ENCODE measurements at places on chromosomes 12 and 14.

DNA sequence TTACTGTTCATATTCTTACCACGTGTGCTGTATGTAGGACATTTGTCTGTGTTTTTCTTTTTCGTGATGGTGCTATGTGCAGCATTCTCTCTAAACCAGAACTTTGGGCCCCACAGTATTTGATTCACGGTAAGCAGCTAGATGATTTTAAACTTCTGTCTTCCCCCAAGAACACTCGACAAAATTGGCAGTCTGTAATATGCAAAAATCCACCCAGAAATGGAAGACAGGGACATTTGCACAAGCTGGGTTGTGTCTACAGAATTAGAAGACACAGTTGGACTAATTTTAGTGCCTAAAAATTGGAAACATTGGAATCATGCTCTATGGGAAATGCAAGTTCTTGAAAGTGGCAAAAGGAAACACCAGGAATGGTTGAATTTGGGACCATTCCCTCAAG lies 24.1 kb upstream of the MED13L start:
- DNase-seq, result no peak

DNA sequence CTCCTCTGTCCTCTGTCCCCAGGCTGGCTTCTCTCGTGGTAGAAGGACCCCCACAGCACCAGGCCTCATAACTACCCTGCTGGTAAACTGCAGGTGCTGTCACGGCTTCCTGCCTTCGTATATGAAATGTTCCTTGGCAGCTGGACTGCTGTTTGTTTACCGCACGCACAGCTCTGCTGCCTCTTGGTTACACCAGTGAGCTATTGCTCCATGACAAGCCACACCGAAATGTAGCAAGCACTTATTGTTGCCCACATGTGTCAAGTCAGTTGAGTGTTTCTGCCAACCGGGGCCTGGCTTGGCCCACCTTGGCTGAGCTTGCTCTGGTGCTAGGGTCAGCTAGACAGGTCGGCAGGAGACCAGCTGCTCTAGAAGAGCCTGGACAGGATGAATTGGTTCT lies 21.7 kb upstream of the TCL1B start:
- no peak for DNase-seq

GRCh38 chr14:79101388-79101787 lies 931.2 kb downstream of the NRXN3 start:
- DNase-seq, result no peak

GRCh38 chr12:131054345-131055092 lies 100.8 kb downstream of the ADGRD1 start:
- DNase-seq, result no peak

DNA sequence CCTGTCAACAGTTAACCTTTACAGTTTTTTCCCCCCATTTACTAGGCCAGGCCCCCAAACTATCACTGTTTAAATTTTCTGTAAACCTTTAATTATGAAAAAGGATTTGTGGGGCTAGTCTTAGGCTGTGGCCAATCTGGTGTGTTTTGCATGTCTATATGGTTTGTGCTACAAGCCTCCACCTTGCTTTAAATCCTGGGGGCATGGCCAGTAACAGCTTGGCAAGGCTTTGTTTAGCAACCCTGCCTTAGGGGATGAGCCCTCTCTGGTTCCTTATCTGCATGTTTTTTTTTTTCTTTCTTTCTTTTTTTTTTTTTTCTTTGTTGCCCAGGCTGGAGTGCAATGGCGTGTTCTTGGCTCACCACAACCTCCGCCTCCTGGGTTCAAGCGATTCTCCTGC lies 102.7 kb downstream of the KCNMB4 start:
- no peak for DNase-seq

DNA sequence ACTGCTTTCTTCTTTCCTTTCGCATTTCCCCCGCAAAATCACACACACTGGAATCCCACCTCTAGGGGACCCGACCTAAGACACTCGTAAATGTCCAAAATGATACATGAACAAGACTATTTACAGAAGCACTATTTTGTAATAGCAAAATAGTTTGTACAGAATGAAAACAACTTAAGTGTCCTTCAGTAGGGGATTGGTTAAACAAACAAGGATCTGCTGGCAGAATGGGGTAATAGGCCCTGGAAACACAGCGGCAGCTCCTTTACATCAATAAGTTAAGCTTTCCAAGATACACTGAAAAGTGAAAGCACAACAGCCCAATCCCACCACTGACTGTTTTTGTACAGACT lies 48.8 kb downstream of the LTBP2 start:
- DNase-seq, result no peak

- DNase-seq, result no peak
Observed at GRCh38 chr12:52003016-52003550, 3.7 kb upstream of the TAMALIN start.

- no peak for DNase-seq
Observed at GRCh38 chr14:59101476-59101875, 87.0 kb upstream of the DAAM1 start.

- DNase-seq, result no peak
Observed at GRCh38 chr14:99272899-99273765, 1.1 kb upstream of the BCL11B start.

- DNase-seq, result peak; percentile 60
Observed at GRCh38 chr12:1117970-1118563, 127.0 kb downstream of the ERC1 start.

- DNase-seq, result peak; percentile 30
Observed at GRCh38 chr12:57461276-57461916, 1.8 kb downstream of the GLI1 start.

GRCh38 chr14:105919458-105920150 lies 393.2 kb downstream of the TMEM121 start:
- DNase-seq, result no peak

- DNase-seq, result no peak
Observed at GRCh38 chr12:132018193-132018916, 68.6 kb downstream of the EP400 start.

DNA sequence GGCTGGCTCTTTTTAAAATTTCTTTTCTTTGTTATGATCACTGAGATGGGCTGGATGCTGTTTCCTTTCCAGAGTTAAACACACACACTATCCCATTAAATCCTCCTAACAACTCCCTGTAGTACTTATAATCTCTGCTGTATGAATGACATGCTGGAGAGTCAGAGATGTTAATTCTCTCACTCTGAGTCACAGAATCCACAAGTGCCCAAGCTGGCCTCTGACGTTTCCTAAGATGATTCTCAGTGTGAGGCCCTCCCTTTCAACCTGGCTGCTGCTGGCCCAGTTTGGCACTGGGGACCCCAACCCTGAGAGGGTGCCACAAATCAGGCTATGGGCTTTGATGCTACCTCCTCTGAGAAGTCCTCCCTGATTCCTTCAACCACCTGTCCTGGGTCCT lies 5.4 kb downstream of the NOS1 start:
- DNase-seq, result no peak

DNA sequence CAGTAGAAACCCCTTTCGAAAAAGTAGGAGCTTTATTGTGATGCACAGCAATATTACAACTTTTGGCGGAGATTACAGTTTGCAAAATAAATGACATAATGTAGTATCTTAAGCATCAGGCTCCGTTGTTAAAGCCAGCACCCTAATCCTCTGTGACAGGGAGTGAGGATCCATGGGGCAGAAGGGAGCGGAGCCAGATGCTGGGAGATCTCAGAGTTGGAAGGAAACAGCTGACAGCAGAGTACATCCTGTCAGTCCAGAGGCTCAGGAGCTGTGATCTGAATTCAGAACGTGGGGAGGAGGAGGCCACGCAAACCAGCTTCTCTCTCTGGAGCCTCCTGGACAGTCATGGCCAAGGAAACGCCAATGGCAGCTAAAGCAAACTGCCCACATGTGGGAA lies 55.7 kb downstream of the TMTC1 start:
- no peak for DNase-seq

DNA sequence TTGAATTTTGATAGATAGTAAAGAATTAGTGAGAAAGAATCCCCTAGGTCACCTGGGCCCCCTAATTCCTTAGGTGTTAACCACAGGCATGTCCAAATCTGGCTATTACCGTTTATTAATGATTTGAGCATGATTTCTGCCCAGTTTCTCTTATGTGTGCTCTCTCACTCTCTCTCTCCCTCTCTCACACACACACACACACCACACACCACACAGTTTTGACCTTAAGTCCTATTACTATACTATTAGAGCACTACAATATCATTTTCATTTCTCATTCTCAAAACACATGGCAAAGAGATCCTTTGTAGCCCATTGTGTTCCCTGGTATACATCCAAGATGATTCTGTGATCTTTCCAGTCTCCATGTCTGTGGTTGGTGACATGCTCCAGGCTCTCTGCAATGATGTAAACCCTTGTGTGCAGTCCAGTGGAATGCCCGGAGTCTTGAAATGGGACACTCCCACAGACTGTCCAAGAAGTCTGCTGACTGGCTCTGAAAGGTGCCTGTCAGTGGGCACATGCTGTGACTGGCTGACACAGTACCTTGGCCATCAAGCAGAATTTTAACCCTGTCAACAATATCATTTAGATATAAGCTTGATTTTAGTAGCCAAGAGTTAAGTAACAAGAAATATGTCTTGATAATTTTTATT lies 96.2 kb downstream of the FIGNL2 start:
- peak; percentile 96 for DNase-seq

GRCh38 chr12:25558586-25558985 lies 5.5 kb upstream of the LMNTD1 start:
- DNase-seq, result no peak

DNA sequence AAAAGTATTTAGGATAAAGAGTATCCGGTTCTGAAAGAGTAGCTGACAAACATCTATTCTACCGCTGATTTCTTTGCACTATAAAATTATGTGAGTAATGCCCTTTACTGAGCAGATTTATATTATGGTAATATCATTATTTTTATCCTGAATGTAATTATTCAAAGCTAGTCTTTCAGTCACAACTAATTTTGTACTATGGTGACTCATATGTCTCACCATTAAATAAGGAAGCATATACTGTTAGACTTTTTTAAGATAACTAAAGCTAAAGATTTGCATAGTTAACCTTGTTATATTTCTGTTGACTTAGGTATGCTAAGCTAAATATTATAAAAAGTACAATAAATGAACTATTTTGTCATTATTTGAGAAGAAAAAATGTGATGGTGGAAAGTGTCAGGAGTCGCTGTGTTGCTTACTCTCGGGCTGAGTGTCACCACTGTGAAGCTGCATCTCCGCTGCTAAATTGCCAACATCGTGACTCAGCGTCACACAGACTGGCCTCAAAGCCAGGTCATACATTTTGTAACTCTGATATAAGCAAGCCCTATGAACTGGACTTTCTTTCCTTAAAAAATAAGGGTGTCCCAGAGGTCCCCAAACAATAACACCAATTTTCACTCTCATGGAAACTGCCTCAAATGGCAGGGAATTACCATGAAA lies 69.1 kb upstream of the SSTR1 start:
- DNase-seq, result no peak

DNA sequence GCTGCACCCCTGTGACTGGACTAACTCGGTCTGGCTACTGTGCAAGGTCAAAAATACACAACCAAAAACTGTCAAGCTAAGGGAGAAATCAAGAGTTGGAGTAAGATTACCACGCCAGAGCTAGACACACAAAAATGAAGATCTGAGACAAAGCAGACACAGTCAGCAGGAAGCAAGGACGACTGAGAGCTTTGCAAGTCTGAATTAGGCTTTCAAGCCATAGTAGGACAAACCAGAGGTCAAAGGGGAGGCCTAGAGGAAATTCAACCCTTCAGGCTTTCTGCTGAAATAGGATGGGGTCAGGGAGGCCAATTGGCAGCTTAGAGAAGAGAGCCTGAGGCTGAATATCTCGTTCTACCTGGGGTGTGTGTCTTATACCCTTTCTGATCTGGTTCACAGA lies 117.3 kb downstream of the LLPH start:
- no peak for DNase-seq

GRCh38 chr12:100168562-100168961 lies 25.9 kb upstream of the BLTP3B start:
- DNase-seq, result no peak

GRCh38 chr14:42994051-42994736 lies 1387.5 kb downstream of the LRFN5 start:
- DNase-seq, result no peak

- DNase-seq, result no peak
Observed at GRCh38 chr14:22450266-22450665, 138.8 kb downstream of the DAD1 start.

DNA sequence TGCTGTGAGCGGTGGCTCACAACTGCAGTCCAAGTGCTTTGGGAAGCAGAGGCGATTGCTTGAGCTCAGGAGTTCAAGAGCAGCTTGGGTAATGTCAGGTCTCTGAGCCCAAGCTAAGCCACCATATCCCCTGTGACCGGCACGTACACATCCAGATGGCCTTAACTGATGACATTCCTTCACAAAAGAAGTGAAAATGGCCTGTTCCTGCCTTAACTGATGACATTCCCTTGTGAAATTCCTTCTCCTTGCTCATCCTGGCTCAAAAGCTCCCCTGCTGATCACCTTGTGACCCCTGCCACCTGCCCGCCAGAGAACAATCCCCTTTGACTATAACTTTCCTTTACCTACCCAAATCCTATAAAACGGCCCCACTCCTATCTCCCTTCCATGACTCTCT lies 48.6 kb downstream of the SLC25A47 start:
- no peak for DNase-seq

GRCh38 chr12:108832730-108833354 lies 24.5 kb downstream of the SSH1 start:
- DNase-seq, result no peak

DNA sequence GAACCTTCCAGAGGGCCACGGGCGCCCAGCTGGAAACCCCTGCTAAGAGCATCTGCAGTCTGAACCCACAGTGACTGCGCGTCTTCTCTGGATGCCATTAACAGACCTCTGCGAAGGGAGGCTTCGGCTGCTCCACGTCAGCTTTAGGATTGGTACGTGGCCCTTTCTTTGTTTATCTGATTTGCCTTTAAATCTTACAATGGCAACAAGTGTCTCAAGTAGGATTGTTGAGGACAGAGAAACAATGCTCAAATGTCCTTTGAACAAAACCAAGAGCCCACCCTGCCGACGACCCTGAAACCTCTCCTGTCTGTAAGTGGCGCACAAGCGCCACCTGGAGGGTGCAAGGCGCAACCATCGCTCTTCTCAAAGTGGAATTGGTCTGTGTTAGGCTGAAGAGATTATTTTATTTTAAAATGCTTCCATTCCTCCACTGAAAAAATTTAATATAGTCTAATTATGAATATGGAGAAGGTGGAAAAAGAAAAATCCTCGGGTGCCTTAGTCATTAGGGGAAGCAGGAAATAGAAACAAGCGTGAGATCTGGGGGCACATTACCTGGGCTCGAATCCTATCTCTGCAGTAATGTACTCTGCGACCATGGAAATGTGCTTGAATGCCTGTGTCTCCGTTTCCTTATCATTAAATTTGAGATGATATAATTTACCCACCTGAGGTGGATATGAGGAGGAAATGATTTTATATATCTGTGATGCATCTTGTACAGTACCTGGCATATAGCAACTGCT lies 82.6 kb upstream of the PTPRB start:
- peak; percentile 53 for DNase-seq

All from globus pallidus (tissue), 1 donor.